ENCODE measurements at places on chromosomes 5 and 9. TPM values are rescaled to one million over a fixed set of nuclear protein-coding genes. Genes with fewer than 3 reads are reported as not detected.
A peak's percentile ranks its signal among the peaks of the same experiment; 100 is the strongest.

The DAP gene
- polyA plus RNA-seq, result 118 TPM

- DNase-seq, result no peak
Measured at GRCh38 chr9:32011049-32011448, 373.4 kb upstream of the ACO1 start.

- no peak for DNase-seq
Measured at GRCh38 chr5:181189363-181189961, 15.5 kb downstream of the TRIM7 start.

- DNase-seq, result no peak
Measured at GRCh38 chr5:135576075-135576599, 2.7 kb downstream of the CXCL14 start.

DNA sequence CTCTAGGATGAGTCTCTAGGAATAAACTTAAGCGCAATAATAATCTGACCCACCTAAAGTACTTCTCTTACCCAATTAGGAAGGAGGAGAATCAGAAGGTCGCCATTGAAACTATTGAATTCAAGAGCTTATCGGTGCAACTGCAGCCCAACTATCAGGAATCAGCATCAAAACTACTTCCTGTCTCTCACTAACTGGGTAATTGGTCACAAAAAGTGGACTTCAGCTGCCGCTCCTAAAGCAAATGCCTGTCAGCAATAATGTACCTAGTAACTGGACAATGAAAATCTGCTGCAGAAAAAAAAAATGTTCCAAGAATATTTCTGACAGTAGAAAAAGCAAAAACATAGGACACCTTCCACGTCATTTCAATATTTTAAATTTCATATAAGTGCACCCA lies 3.3 kb downstream of the OR1L8 start:
- no peak for DNase-seq

DNA sequence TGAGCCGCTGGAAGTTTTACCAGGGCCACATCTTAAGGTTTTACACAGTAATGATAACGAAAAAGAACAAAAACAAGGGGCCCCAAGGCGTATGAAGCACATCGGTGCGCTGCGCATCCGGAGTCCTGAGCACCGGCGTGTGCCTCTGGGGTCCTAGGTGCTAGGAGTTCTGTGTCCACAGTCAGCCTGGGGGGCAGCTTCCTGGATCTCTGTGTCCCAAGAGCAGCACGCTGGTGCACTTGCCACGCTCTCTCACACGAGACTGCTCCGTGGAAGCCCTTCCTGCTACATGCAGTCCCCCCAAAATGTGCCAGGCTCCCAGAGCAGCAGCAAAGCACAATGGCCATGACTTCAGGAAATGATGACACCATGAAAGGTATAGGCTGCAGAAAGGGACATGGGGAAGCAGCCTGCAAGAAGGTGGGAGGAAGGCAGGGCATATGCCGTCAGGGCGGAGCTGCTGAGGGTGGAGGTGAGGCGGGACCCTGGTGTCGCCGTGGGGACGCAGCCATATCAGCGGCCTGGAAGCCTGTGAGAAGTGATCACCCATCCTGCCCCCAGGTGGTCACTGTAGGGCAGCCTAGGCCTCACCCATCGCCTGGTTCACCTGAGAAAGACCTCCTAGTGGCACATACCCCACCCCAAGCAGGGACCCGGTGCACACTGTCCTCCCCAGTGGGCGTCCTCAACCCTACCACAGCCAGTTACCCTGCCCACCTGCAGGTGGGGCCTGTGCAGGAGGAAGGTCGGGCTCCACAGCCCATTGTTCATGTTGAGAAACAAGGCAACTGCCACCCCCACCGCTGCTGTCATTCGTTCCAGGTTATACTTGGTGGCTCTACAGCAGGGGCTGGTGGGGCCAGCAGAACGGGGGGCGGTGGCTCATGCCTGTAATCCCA lies 23.6 kb upstream of the SLC6A3 start:
- no peak for DNase-seq

- DNase-seq, result no peak
Measured at GRCh38 chr9:2964470-2964869, 120.6 kb upstream of the PUM3 start.

DNA sequence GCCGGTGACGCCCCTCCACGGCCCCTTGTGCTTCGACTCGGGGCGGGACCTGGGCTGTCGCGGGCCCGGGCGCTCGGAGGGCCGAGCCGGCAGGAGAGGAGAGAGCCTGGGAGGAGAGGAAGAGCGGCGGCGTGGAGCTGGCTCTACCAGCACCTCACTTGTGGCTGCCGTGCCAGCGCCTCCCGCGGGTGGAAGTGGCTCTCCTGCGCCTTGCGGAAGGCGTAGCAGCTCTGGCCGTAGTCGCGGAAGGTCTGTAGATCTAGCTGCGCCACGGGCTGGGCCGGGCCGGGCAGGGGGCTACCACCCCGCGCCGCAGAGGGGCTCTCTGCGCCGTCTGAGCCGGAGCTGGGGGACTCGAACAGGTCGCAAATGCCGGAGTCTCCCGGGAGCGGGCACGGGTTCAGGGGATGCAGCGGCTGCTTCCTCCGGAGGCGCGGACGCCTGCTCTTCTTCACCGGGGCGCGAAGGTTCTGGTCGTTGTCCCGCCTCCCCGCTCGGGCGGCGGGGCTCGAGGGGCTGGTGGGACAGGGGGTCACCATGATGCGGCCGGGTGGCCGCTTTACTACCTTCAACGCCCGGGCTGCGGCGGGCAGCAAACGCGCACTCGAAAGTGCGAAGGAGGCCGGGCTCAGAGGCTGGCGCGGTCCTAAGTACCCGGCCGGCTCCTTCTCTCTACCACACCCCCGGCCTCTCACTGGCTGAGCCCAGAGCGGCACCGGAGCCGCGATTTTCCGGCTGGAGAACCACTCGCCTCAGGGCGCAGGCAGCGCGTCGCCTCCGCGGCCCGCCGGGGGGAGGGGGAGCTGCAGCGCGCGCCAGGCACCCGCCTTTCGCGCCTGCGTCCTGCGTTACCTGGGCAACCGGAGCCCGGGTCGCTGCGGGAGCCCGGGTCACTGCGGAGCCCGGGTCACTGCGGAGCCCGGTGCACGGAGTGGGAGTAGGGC lies at the start of gene CCNO:
CCNO (minus strand) TSS at position 624 of the 944 bp plus-strand sequence; CDS start at position 539, 85 bp downstream.
- peak; percentile 70 for DNase-seq

- DNase-seq, result no peak
Measured at GRCh38 chr5:72752909-72753308, 63.6 kb upstream of the TNPO1 start.

The TRAF1 gene
- 7.1 TPM for polyA plus RNA-seq

- peak; percentile 33 for DNase-seq
Measured at GRCh38 chr5:115602591-115603125, 379 bp upstream of the TICAM2 start.

The PCDH12 gene
- polyA plus RNA-seq, result 15.7 TPM

The INSL4 gene
- polyA plus RNA-seq, result not detected

The IQGAP2 gene
- 77.6 TPM for polyA plus RNA-seq

The UAP1L1 gene
- polyA plus RNA-seq, result 6.9 TPM

The SPINK4 gene
- polyA plus RNA-seq, result not detected

DNA sequence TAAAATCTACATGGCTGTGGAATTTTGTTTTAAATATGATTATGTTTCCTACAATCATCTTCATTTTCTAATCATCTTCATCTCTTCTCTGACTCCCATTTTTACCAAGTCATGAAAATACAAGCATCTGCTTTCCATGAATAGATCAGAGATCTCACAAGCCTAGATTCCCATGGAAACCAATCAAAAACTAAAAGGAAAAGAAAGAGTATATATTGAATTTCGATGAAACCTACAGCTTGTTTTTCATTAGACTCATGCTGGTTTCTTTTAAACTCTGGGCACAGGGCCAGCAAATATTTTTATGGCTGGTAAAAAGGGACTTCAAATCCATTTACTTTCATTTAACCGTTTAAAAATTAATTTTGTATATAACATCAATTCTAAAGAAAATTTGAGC lies 51.2 kb downstream of the INVS start:
- DNase-seq, result peak; percentile 6

The JAKMIP2 gene
- polyA plus RNA-seq, result 6.6 TPM

GRCh38 chr9:113399646-113400200 lies 1.4 kb downstream of the ALAD start:
- DNase-seq, result no peak

DNA sequence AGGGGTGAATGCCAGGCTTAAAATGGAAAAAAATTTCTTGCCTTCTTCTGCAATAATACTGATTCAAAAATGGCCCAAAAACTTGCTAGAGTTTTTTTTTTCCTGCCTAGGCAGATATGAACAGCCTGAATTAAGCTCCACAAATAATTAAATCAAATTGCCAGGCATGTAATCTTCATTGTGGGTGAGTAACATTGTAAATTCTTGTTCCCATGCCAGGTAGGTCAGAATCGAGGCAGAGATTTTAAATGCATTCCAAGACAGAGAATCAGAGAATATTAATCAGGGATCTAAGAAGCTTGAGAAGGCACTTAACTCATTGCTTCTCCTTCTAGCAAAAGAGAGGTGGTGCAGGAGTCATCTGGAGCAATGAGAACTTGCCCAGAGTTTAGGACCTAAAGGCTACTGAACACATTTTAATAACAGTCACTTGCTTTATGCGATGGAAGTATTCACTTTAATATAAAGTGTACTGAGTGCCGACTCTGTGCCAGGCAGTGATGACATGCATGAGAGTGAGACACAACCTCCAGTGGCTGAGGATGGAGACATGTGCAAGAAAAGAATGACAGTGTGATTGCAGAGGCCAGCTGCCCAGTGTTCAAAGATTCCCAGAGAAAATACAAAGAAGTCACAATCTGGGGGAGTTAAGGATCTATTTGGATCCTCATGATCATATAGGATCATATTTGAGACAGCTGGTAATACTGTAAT lies 102.3 kb downstream of the APBA1 start:
- DNase-seq, result no peak

DNA sequence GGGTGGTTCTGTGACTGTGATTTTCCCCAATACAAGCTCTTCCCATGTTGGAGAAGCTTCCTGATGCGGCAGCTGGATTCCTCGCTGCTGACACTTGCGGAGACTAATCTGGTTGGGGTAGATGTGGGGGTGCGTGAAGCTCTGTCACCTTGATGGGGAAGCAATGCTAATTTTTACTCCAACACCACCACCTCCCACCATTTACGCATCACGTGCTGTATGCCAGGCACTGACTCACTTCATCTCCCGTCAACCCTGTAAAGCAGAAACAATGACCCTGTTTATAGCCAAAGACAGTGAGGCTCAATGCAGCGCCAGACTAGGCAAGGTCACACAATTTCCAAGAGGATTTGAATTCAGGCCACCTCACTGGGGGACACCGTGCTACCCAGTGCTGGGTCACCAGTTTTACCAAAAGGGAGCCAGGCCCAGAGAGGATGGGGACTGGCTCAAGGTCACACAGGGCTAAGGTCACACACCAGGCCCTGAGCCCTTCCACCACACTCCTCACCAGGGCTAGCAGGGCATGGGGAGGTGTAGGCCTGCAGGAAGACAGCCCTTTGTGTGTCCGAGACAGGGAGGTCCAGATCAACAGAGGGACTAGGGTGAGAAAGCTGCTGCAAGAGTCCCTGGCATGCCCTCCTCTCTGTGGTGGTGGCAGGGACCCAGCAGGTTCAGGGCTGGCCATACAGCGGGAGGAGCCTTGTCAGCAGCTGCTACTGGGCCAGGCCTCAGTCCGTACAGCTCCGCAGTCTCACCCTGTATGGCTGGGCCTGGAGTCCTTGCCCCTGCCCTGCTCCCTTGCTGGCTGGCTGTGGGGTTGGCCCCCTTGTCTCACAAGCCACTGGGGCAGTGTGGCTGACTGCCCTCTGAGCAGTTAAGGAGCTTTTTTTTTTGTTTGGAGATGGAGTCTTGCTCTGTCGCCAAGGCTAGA lies 3.3 kb downstream of the STKLD1 start:
- DNase-seq, result no peak

The HK3 gene
- polyA plus RNA-seq, result 0.18 TPM

DNA sequence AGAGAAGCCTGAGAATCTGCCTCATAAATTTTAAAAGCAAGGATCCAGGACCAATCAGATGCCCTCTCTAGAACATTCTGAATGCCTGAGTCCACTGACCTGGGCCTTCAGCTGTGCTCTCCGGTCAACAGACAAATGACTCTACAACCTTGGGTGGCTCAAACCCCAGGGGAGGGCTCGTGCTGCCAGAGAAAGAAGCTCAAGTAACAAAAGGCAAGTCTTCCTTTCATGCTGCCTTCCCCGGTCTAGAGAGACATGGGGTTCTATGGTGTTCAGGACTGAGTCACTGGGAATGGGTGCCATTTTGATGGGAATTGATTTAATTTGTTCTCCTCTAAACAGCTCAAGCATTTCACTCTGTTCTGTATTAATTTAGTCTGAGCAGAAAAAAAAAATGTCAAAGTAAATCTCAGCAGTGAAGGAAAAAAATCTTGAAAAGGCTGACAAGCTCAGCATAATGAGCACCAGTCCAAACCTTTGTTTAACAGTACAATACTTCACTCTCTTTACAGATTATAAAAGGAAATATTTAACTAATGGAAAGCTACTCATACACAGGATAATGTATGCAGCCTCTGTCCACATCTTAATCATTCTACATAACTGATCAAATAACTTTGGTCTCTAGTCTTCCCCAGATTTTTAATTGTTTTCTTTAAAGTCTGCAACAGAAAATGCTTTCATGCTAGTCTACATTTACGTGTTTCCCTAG lies 191.0 kb downstream of the GLIS3 start:
- no peak for DNase-seq

- no peak for DNase-seq
Measured at GRCh38 chr5:147464211-147464610, 45.7 kb downstream of the DPYSL3 start.

- no peak for DNase-seq
Measured at GRCh38 chr9:17315341-17315740, 180.5 kb downstream of the CNTLN start.

The DENND1A gene
- 24.5 TPM for polyA plus RNA-seq

The KCTD16 gene
- 2.9 TPM for polyA plus RNA-seq

GRCh38 chr9:5851445-5851844 lies 18.5 kb upstream of the ERMP1 start:
- DNase-seq, result no peak

DNA sequence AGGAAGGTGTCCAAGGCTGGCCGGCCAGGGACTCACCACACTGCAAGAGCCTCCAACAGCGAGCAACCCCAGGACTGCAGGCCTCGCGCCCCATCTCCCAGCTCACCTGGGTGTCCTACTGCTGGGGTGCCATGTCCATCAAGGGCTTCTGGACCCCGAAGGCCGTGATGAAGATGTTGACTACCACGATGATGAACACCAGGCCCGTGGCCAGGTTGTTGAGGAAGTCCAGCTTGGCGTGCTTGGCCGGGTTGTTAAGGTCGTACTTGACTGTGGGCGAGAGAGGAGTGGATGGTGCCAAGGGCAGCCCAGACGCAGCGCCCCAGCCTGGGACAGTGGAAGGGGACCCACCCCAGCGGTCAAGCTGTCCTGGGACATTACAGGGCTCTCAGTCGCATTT lies 9.3 kb downstream of the NINJ1 start:
- DNase-seq, result no peak

The DROSHA gene
- 115 TPM for polyA plus RNA-seq

DNA sequence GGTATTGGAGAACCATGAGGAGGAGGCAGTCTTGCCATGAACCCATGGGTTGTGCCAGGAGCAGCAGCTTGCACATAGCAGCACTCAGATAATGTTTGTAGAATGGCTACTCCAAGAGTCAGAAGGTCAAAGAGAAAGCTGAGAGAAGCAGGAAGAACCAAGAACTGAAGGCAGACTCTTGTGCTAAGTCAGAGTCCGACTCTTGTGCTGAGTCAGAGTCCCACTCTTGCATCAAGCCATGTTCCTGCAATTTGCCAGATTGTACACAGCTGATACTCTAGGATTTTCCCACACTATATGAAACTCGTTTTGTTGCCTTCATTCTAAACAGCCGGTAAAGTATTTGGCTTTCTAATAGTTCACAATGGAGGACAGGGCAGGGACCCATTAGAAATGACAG lies 26.2 kb upstream of the HSPA9 start:
- no peak for DNase-seq

The IL13 gene
- 0.08 TPM for polyA plus RNA-seq

The TRIM32 gene
- polyA plus RNA-seq, result 24.7 TPM
